ENCODE measurements at places on chromosomes 16 and 17.

DNA sequence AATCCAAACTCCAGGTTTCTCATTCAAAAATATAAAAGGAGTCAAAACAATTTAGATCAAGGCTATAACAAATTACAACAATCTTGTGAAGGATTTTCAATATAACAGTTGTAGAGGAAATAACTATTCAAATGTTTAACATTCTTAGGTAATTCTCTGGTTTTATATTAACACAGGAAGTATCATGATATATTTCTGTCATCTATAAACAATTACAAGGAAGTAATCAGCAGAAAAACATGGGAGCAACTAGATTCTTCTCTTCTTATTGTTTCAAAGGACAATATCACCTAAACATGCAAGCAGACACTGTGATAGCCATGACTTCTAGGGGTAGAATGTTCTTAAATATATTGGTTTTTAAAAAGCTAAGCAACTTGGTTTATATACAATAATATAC, 49.9 kb downstream of the FBXL20 start:
- no peak for DNase-seq

DNA sequence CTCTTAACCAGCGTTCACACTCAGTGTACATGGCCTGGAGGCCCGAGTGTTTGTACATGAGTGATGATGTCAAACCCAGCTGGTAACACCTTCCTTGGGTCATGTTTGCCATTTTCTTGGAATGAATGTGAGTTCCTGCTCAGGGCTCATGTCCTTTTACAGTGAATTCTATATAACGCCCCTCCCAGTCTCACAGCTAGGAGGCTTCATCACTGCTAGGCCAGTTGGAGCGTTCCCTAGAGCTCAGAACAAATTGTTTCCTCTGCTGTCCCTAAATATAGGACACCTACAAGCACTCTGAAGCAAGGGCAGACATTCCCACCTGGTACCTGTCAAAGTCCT, 5.5 kb downstream of the TIMM22 start:
- no peak for DNase-seq

DNA sequence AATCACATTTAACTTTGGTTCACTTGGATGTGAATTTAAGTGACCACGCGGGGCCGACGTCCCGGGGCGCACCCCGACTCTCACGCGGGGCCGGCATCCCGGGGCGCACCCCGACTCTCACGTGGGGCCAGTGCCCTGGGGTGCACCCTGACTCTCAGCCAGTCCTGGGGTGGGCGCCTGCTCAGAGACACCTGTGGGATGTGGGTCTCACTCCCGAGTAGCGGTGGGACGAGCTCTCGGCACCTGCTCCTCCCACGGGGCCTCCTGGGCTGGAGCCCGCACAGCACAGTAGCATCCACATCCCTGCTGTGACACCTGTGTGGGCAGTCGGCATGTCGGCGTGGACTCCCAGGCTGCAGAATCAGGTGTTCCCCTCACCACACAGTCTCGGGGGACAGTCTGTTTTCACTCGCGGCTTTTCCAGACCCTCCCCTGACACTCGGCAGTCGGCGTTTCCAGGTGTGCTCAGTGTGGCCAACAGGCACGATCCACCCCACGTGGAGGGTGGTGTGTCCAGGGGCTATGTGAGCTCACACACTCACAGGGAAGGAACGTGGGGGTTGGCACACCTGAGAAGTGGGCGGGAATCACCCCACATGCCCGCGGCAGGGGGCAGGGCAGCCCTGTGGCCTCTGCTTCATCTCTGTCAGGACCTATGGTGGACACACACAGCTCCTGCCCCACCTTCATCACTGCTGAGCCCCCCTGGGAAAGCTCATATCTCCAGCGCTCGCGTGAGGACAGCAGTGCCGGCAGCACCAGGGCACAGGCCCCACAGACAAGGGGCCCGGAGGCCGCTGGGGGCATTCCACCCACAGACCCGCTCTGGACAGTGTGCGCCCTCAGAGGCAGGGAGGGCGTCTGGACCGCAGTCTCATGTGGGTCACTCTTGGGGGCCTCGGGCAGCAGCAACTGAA, 51.8 kb downstream of the LMF1 start:
- DNase-seq = no peak

DNA sequence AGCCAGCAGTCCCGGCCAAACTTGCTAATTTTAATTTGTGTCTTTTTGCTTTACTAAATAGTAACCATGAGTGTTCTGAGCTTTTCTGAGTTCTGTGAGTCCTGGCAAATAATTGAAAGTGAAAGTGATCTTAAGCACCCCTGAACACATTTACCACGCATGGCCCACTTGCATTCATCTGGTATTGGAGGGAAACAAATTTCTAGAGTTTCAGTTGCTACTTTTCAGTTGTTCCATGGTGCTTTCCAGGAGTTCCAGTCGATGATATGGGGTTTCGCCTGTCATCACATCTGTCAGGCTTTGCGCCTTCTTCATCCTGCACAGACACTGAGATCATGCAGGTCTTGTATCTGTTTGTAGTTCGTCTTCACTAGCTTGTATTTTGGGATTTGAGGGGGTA, 44.1 kb downstream of the CRLF3 start:
- DNase-seq = no peak

GRCh38 chr17:77724876-77725615, 233.5 kb upstream of the TNRC6C start:
- DNase-seq = no peak

GRCh38 chr17:69418535-69418934, 4.0 kb downstream of the MAP2K6 start:
- DNase-seq = no peak

GRCh38 chr17:19275457-19276127, 38.4 kb downstream of the EPN2 start:
- no peak for DNase-seq

DNA sequence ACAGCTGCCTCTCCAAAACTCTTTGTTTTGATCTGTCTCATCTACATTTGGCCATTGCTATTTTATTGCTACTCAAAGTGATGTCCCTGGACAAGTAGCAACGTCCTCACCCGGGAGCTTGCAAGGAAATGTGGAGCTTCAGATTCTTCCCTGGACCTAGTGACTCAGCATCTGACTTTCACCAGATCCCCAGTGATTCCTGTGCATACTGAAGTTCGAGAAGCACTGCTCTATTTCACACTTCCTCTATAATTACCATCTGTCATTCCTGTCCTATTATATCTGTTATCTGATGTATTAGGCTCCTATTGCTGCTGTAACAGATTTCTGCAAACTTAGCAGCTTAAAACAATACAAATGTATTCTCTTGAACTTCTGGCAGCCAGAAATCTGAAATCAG, 28.5 kb upstream of the VAT1L start:
- DNase-seq = no peak

DNA sequence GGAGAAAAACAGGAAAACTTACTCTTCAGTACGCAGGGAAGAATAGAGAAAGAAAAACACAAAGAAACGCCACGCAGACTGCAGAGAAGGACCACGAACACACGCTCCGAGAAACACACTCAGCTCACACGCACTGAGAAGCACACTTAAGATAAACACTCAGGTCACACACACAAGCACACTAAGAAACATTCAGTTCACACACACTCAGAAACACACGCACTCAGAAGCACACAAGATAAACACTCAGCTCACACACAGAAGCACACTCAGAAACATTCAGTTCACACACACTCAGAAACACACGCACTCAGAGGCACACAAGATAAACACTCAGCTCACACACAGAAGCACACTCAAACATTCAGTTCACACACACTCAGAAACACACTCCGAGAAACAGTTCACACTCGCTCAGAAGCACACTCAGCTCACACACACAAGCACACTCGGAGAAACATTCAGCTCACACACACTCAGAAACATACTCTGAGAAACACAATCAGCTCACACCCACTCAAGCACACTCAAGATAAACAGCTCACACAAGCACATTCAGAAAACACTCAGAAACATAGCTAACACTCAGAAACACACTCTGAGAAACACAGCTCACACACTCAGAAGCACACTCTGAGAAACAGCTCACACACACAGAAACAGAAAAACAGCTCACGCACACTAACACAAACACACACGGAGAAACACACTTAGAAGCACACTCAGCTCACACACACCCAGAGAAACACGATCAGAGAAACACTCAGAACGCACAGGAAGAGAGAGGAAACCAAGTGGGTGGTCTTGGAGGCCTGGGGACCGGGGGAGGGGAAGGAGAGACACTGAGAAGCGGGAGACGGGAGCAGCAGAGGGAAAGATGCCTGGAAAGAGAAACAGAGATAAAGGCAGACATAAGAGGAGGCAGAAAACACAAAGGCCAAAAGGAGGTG, 908 bp downstream of the TMEM98 start:
- no peak for DNase-seq

DNA sequence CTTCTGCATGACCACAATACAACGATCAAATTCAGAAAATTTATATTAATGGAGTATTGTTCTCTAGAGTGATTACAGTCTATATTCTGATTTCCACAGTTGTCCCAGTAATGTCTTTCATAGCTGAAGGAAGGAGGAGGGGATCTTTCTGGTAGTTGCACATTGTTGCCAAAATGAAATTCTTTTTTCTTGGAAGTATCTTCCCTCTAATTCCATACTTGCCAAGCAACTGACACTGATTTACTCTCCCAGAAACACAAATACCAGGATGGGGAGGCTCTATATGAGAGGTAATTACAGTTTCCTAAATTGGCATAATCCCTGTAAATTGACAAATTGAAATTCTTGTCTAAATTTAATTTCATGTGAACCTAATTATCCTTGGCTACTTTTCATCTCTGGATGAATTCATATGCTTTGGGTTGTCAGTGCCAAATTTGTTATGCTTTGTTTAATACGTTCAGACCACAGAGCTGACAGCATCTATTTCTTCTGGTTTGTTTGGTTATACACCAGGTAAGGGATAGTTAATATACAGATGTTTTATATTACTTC, 30.0 kb downstream of the NOL11 start:
- DNase-seq = no peak

DNA sequence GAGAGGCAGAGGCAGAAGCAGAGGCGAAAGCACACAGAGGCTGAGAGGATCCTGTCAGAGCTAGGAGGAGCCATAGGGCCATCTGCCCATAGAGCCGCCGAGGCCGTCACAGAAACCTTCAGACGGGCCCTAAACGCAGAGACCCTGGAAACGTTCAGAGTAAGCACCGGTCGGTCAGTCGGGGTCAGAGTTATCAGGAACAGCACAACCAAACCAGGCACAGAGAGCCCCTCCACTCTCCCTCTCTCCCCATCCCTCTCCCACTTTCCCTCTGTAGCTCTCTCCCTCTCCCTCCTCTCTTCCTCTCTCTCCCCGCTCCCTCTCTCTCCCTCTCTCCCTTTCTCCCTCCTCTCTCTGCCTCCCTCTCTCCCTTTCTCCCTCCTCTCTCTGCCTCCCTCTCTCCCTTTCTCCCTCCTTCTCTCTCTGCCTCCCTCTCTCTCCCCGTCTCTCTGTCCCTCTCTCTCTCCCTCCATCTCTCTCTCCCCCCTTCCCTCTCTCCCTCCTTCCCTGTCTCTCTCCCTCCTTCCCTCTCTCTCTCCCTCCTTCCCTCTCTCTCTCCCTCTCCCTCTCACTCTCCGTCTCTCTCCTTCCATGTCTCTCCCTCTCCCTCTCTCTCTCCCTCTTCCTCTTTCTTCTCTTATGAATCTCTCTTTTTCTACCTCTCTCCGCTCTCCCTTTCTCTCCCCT, 138.9 kb downstream of the C16orf95 start:
- no peak for DNase-seq

DNA sequence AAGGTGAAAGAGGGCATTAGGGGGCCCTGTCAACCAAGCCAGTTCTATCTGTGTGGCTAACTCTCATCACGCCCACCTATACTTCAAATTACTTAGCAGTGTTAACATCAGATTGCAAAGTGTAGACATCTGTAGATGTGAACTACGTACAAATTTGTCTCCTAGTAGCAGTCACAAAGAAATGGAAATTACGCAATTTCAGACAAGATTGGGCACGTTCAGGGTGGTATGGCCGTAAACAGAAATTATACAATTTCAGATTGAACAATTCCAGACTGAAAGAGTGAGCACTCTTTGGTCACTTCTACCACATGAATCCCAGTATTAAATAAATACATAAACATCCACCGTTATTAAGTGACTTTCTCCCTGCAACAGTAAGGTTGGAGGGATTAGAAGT, 592.7 kb upstream of the PSMD7 start:
- DNase-seq = no peak

- DNase-seq = no peak
Observed at GRCh38 chr16:21038197-21038596, 112.4 kb downstream of the DNAH3 start.

DNA sequence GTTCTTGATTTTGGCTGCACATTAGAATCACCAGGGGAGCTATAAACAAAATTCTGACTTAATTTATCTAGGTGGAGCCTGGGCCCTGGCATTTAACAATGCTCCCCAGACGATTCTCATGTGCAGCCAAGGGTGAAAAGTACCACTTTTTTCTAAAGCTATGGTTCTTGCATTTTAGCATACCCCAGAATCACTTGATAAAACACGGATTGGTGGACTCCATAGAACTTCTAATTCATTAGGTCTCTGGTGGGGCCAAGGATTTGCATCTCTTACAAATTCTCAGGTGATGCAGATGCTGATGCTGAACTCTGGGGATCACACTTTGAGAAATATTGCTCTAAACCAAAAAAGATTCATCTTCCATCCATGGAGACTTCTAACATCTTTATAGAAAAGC, 74.5 kb downstream of the RPGRIP1L start:
- no peak for DNase-seq

DNA sequence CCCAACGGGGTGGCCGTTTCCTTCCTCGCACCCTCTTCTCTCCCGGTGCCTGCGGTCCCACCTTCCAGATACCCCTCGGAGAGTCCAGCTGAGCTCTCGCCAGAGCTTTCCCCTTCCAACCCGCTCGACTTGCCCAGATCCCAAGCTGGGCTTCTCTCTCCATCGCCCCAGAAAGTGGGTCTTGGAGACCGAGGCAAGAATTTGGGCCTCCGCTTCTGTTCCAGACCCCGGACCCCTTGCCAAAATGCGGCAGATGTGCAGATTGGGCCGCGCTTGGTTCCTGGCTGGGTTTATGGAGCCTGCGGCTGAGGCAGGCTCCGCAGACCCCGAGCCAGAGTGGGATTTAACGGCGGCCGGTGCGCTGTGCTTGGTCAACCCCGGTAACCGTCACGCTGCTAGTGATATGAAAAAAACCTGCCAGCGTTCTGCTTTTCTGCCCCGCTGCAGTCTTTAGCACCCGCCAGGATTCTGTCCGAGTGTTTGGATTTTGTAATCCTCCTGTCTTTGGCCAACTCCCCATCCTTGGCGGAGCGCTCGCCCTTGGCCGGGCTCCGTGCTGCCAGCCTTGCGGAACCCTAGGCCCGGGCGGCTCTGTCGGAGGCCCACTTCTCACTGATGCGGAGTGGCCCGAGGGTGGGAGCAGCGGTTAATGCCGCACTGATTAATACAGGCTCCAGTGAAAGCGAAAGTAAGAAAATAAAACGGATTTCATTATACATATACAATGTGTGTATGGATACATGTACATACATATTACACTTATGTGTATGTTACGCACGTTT, 754 bp upstream of the SLFN11 start:
- peak; percentile 84 for DNase-seq
